ENCODE measurements at places on chromosomes 11 and 22.

- no peak for DNase-seq
These were observed 95.6 kb downstream of the KCNQ1 start for GRCh38 chr11:2540223-2540991.

DNA sequence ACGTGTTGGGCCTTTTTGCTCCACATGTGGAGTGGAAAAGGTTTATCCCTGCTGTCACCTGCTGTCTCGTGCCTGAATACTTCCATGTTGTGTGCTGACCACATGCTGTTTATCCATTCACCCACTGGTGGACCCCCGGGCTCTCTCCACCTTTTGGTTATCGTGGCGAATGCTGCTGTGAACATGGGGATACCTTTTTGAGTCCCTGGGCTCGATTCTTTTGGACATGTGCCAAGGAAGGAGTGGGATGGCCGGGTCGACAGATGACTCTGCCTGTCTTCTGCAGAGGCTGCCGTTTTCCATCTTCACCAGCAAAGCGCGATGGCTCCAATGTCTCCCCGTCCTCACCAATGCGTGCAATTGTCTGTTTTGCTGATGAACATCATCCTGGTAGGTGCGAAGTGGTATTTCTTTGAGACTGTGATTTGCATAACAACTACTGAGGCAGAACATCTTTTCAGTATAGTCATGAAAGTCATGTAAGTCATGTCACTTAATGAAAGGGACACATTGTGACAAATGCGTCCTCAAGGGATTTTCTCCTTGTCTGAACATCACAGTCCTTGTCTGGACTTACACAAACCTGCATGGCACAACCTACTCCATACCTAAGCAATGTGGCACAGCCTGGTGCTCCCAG lies 758.7 kb downstream of the BRD1 start:
- DNase-seq = no peak

DNA sequence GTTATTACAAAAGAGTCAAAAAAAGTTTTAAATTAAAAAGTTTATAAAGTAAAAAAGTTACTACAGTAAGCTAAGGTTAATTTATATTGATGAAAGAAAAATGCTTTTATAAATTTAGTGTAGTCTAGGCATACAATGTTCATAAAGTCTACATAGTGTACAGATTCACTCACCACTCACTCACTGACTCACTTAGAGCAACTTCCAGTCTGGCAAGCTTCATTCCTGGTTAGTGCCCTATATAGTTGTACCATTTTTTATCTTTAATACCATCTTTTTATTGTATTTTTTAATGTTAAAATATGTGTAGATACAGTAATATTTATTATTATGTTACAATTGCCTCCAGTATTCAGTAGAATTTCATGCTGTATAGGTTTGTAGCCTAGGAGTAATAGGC lies 2.6 kb upstream of the MMP10 start:
- DNase-seq = no peak

GRCh38 chr22:20904008-20904979 lies 12.9 kb upstream of the CRKL start:
- DNase-seq = no peak

DNA sequence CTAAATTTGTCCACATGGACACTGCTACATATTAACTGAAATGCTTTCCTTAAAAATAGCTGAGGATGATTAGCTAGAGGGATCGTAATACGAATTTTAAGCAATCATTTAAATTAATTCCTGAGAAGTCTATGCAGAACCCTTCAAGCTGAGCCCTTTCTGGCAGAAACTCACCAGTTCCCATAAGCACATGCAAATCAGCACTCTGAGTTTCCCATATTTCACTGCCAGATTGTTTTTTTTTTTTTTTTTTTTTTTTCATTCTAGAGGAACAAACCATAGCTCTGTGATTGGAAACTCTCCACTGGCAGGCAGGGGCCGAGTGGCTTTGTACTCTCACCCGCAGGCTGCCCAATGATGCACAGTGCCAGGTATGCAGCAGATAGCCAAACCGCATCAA lies 145.6 kb downstream of the EFCAB6 start:
- no peak for DNase-seq

DNA sequence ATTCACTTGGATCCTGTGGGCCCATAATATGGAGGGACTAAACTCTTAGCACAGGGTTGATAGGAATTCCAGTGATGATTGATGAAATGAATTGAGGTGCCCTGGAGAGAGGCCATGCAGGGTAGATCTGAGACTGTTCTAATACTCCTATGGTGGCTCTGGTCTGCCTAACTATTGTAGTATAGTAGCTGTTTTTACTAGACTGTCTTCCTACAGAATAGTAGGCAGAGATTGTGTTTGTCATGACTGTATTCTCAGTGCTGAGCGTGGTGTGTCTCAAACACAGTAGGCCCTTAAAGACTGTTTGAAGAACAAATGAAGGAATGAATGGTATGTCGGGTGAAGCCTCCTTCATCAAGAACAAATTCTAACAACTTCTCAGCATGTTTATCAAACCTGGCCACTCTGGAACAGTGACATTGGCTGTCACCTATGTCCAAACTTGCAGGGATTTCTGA lies 107.0 kb upstream of the SESN3 start:
- no peak for DNase-seq

DNA sequence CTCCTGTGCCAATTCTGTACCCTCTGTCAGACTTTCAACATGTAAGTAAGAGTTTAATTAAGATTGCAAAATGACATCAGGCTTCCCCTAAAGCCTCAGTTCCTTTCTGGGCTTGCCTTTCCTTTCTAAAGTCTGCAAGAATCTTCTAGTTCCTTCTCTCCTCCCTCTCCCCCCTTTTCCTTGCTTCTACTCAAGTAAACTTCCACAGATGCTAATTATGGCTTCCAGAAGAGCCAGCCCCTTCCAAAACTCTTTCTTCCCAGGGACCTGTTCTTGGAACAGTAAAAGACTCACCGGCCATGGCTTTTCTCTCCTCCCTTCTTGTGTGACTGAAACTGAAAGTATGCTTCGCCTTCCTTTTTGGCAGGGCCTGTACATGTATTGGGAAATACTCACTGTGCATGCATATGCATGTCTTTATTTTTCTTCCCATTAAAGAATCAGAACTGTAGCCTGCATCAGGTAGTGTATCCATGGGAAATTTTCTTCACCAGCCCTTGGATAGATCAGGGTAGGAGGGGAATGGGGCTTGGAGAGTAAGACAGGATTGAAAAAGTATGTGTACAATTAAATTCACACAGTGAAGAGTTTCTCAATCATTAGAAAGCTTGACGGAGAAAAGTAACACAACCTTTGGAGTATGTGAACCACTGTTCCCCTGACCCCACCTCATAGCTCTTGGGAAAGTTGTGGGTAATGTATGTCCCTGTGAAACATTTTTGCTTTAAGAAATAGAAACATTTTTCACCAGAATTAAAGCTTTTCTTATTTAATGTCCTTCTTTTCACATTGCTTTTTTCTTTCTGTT lies at the start of gene CASP1:
Gene CASP1 (minus strand): TSS at position 332 of the 808 bp plus-strand sequence. CDS start 31 bp downstream, at position 301.
- no peak for DNase-seq

- no peak for DNase-seq
These were observed 988 bp downstream of the RPS3 start for GRCh38 chr11:75400146-75400865.

GRCh38 chr11:44761551-44761961 lies 34.8 kb downstream of the TSPAN18 start:
- no peak for DNase-seq

- peak; percentile 52 for DNase-seq
These were observed at the start of gene PPP2R1B for GRCh38 chr11:111765984-111766833. Gene PPP2R1B, minus strand, starts transcription at chr11:111766389. Its CDS starts 28 bp downstream, at chr11:111766361.

DNA sequence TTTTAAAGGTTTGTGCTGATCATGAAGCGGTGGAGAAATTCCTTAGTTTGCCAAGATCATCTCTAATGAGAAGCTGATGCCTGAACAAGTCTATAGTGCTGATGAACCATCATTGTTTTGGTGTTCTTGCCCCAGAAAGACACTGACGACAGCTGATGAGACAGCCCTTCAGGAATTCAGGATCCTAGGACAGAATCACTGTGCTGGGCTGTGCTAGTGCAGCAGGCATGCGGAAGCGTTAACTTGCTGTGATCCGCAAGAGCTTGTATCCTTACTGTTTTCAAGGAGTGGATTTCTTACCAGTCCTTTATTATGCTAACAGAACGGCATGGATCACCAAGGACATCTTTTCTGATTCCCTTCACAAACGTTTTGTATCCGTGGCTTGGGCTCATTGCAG lies 104.1 kb downstream of the TBC1D22A start:
- DNase-seq = no peak

GRCh38 chr11:116473206-116473769 lies 299.5 kb downstream of the BUD13 start:
- no peak for DNase-seq

DNA sequence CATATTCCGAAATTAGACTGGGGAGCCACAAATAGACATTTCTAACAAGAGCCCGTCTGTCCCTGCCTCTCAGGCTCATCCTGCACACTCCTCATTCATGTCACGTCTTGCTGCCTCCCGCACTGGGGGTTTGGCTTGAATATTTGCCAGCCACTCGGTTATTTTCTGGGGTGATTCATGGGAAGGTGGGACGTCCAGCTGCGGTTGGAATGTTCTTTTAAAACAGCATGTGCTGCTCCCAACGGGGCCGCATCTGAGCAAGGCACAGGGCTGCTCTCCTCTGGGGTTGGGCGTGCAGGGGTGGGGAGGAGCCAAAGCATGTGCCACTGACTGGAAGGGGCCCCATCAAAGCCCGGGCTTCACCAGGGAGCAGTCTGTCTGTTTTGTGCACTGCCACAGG lies 25.9 kb upstream of the SLC5A4 start:
- no peak for DNase-seq

DNA sequence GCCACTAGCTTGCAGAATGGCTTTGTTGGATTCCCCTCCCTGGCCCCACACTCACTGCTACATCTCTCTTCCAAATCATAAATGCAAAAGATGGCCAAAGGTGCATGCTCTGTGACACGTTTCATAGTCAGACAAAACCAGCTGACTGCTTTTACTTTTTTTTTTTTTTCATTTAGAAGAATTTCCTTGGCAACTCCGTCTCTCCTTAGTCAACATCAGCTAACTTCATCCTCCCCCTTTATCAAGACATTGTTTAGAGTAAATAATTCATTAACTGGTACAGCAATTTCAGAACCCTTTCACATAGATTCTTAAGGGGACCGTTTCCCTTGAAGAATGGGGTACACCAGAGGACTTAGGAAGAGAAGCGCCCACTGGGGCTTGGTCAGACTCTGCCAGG lies 16.0 kb downstream of the KCNQ1OT1 start:
- no peak for DNase-seq

- no peak for DNase-seq
These were observed 311 bp downstream of the BRD1 start for GRCh38 chr22:49827271-49827852.
